ENCODE measurements at places on chromosomes 7 and 10.

DNA sequence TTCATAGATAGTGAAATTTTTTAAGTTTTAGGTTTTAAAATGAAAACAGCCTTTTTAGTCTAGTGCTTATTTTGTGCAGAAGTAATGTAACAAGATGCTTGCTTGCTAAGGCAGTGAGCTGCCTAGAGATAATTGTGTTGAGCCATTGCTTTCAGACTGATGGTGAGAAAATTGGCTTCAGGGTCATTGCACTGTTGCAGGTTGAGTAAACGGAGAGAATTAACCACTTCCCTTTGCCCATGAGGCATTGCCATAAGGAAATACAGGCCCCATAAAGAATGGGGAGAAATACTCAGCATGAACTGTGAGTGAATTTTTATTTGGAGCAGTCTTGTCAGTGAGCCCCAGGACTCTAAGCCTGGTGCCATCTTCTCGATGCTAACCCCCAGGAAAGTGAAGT, 140.5 kb downstream of the LRRC4 start:
- DNase-seq, result no peak

GRCh38 chr7:65325793-65326432, 47.7 kb upstream of the ZNF92 start:
- no peak for DNase-seq

DNA sequence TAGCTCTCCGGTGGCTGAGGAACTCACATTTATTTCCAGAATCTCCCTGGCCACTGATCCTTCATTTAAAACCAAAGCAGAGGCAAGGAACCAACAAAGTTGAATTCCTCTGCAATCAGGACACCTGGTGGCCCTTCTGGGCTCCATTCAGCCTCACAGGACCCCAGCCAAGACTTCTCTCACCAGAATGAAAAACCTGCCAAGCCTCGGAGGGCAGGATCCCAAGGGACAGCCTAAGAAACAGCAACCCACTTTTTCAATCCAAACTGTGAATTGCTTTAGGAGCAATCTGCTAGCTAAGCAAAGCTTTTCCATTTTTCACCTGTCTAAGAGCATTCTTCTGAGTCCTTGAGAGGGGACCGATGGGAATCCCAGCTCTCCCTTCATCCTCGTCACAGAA, 34.6 kb downstream of the OAT start:
- DNase-seq, result no peak

- DNase-seq, result no peak
These were observed 25.5 kb downstream of the RNLS start for GRCh38 chr10:88557658-88558057.

GRCh38 chr10:129372172-129372571, 94.9 kb upstream of the MGMT start:
- no peak for DNase-seq

All from SHP77 (cell line).